ENCODE measurements at places on chromosomes 13 and 19.

DNA sequence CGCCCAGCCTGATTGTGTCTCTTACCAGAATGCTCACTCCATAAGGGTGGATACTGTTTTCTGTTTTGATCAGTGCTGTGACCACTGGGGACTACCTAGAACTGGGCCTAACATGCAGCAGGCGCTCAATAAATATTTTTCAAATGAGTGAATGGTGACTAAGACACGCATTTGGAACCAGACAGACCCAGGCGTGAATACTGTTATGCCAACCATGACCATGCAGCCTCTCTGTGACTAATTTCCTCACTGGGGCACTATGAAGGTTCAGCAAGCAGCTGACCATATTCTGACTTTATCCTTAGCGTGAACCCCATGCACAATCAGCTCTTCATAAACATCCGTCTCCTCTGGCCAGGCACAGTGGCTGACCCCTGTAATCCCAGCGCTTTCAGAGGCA lies 13.0 kb upstream of the SPC24 start:
- peak; percentile 82 for DNase-seq

DNA sequence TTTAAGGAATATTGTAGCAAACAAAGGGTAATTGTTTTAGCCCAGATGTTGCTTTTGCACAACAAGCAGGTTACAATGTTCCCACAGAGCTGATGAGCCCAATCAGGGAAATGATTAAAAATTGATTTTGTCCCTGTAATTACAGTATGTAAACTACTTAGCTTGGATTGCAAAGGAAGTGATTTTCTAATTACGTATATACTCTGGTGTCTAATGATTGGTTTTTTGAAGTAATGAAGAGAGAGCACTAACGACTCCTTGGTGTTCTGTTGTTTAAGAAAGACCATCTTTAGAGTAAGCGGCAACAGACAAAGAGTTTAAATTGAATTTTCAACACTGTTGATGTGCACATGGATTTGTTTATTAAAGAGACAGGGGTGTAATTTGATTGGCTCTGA lies 95.3 kb upstream of the ZNF536 start:
- no peak for DNase-seq

DNA sequence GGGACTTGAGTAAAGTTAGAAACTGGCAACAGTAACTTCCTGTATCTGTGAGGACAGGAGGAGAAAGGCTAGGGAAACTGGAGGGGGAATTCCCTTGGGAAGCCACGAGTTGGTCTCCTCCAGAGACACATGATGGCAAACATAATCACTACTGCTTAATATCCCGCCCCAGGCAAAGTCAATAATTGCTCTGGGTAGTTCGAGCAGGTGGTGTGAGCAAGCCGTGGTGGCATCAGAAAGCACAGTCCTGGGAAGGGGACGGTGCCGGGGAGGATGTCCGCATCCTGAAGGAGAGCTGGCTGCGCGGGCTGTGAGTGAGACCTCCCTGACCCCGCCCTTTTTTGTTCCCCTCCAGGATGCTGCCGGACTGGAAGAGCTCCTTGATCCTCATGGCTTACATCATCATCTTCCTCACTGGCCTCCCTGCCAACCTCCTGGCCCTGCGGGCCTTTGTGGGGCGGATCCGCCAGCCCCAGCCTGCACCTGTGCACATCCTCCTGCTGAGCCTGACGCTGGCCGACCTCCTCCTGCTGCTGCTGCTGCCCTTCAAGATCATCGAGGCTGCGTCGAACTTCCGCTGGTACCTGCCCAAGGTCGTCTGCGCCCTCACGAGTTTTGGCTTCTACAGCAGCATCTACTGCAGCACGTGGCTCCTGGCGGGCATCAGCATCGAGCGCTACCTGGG lies 1.4 kb downstream of the FFAR2 start:
- no peak for DNase-seq

- DNase-seq: no peak
These were observed 79.9 kb upstream of the MYCBP2 start for GRCh38 chr13:77406644-77407440.

DNA sequence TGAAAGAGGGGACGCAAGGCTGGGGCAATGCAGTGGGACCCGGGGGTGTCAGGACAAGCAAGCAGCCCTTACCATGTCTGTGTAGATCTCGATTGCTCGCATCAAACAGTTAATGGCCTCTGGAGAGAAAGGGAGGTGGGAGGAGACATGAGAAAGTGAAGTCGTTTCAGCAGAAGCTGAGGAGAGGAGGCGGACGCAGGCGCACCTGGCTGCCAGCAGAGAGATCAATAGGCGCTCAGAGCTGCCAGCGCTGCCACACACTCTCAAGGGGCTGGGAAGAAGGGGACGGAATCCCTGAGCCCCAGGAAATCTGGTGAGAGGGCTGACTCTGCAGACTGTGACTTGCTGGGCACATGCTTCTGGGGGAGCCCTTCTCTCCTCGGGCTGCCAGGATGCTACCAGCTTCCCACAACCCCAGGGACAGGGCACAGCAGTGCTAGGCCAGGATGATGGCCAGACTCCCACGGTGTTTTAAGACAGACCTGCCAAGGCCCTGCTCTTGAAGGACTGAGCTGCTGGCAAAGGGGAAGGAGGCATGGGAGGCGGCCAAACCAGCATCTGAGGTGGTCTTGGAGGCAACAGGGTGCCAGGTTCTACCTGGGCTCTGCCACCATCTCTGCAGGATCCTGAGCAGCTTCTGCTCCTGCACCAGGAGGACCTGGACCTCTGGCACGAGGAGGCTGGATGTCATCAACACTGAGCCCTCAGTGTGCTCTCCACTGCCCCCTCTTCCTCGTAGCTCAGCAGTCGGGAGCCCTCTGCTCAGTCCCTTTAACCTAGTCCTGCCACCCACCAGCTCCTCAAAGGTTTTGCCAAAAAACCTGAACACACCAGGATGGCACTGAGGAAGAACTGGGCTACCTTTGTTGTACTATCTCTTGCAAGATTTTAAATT lies 11.7 kb upstream of the KPTN start:
- DNase-seq: no peak

DNA sequence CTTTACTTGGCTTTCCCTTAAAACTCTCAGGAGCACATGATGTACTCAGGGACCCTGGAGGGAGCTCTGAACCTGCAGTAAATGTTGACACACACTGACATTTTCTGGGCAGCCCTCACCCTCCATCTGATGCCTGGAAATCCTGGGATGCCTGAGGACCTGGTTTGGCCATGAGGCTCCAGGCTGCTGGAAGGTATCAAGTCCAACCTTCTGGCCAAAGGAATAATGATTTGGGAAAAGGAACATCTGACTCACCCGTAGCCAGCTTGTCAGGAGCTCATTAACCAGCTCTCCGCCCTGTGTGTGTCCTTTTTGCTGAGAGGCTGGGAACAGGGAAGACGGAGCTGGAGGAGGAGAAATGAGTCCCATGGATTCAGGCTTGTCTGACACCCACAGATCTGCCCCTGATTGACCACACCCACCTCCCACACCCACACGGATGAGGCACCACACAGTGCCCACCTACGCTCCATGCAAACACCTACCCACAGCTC lies 10.3 kb downstream of the ZNF558 start:
- no peak for DNase-seq

- DNase-seq: no peak
These were observed 34.5 kb downstream of the SOX21 start for GRCh38 chr13:94677799-94678198.

DNA sequence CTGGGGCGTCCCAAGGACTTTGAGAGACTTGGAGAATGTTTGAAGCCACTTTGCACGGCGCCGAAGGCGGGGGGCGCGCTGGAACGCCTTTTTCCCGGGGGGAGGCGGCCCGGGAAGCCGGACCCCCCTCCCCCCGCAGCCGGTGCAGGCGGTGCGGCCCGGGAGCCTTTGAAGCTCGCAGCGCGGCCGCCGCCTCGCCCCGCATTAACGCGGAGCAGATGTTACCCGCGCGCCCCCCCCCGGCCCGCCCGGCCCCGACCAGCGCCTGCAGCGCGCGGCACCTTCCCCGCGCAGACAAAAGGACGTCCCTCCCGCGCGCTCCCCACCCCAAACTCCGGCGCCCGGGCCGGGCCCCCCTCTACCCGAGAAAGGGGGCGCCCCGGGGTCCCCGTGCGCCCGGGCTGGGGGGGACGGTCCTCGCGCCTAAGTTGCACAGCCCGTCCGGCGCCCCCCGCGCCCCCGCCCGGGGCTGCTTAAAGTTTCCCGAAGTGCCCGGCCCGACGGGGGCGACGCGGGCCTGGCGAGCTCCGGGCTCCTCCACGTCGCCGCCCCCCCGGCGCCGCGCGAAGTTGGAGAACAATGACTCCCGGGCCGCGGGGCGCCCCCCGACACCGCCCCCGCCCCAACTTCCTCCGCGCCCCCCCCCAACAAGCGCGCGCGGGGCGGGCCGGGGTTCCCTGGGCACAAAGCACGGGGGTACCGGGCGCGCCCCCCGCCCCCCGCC lies 685 bp downstream of the TCF3 start:
- DNase-seq: no peak

- no peak for DNase-seq
These were observed 367.6 kb downstream of the DNAJC15 start for GRCh38 chr13:43391036-43391435.

DNA sequence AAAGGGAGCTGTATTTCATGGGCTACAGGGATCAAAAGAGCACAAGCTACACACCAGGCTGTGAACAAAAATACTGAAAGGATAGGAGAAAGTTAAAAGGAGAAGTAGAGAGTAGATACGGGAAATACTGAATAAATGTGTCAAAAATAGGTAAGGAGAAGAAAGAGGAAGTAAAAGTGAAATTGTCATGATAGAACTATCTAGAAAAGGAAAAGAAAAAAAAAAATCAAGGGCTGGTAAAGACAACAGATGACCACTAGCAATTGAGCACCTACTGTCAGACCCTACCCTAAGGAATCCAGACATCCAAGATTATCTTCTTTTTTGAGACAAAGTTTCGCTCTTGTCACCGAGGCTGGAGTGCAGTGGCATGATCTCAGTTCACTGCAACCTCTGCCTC lies 4.8 kb downstream of the RUBCNL start:
- DNase-seq: no peak

- no peak for DNase-seq
These were observed 10.5 kb downstream of the KLF5 start for GRCh38 chr13:73069206-73069805.

DNA sequence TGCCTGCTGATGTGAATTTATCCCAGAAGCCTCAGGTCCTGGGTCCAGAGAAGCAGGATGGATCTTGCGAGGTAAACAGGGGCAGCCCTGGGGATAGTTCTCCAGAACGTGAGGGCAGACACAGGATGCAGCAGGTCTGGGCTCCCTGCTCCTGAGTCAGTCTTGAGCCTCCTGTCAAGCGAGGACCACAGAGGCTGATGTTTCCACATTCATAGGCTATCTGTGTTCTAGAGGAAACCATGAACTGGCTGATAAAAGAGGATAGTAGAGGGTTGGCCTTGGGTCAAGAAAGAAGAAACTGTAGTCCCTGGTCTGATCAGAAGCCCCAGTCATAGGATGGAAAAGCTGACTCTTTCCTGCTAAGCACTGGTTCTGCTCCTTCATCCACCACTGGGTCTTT lies 2.2 kb downstream of the ZNF175 start:
- DNase-seq: no peak

- no peak for DNase-seq
These were observed 116.3 kb upstream of the SOX1 start for GRCh38 chr13:111950697-111951096.

DNA sequence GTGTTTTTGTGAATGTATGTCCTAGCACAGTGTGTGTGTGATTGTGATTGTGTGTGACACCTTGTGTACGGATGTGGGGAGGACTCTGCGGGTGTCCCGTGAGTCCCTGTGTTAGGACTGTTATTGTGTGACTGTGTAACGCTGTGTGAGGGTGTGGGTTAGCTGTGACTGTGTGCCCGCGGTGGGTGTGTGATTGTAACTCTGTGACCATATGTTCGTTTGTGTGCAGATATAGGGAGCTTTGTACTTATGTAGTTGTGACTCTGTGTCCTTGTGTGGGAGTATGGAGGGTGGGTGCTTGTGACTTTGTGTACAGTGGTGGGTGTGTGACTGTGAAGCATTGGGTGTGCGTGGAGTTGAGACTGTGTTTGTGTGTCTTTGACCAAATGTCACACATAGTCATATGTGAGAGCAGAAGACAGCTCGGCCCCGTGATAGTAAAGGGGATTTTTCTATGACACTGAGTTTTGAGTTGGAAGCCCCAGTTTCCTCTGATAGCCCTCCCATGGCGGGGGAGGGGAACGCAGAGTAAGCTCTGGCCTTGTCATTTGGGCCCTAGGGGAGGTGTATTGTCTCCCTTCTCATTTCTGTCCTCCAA lies 949 bp upstream of the ZNF260 start:
- no peak for DNase-seq

GRCh38 chr19:1847348-1847683 lies 967 bp downstream of the REXO1 start:
- DNase-seq: no peak

DNA sequence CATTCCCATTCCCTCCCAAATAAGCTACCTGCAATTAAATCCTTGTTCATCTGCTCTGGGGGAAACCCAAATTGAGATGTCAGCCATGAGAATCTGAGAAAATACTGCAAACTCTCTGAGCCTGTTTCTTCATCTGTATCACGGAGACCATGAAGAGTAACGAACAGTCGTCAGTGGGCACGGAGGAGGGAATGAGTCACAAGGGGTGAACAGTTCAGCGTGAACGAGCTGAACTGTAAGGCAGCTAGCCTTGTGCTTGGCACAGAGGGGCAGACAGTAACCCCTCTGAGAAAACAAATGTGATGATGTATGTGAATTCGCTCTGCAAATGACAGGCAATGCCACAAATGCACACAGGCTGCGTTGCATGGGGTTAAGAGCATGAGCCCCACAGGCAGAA lies 288.7 kb downstream of the FOXO1 start:
- DNase-seq: no peak

DNA sequence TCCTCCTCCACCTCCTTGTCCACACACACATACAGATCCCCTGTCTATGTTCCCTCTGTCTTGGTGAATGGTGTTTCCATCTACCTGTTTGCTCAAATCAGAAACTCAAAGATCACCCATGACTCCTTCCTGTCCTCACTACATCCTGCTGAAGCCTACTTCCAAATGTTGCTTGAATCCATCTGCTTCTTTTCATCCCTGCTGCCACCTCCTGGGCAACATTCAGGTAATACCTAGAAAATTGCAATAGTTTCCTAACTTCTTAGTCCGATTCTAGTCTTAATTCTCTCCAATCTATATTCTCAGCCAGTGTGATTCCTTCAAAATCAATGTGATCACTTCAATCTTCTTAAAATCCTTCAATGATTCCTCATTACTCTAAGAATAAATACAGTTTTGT lies 155.5 kb upstream of the STARD13 start:
- no peak for DNase-seq

DNA sequence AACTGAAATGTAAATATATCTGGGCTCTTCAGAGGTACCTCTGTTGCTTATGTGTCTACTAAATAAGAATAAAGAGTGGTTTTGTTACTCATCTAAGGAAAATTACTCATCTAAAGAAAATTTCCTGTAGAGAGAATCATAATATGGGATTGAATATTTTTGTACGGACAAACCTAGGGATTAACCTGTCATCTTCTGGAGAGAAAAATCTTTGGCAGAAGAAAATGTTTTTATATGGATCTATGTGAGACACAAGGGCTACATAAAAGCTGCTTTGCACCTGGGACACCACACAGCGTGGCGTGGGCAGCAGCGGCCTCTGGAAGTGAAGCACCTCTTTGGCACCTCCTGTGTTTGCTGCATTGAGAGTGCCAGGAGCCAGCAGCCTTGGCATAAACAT lies 242.9 kb upstream of the DACH1 start:
- DNase-seq: no peak

- DNase-seq: no peak
These were observed 11.8 kb downstream of the LINGO3 start for GRCh38 chr19:2296141-2296540.

All from AG04449 (cell line).